B cell (primary cell): ENCODE measurements at places on chromosomes 3 and 15.

GRCh38 chr15:55532944-55533343 is 24.9 kb upstream of the DNAAF4 start:
- no peak for DNase-seq

DNA sequence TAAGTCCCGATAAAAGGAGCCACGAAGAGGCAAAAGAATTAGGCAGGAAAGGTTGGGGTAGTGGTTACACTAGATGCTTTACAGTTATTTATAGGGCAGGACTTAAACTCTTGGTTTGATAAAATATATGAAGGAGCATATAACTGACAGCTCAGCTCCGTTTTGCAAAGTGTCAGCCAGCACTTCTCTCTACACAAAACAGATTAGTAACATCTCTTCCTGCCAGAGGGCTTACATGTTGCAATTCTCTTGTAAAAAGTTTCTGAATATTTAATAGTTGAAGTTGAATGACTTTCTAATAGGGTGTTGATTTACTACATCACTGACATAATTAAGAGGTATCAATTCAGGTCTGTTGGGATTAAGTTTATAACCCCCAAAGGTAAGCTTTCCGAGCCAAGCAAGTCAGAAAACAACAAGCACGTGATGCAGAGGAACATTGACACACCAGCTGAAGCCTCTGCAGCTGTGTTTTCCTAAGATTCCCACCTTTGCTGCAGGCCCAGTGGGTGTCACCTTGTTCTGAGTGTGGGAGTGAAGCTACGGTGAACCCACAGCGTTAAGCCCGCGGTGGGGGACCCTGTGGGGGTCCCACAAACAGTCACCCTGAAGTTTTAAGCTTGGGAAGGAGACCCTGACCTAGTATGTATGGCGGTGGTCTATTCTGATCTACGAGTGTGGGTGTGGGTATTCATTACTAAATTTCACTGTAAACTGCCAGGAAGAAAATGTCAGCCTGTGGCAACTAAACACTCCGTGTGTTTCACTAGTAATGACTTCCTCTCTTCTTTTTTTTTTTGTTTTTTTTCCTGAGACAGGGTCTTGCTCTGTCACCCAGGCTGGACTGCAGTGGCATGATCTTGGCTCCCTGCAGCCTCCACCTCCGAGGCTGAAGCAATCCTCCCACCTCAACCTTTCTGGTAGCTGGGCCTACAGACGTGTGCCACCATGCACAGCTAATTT is 22.0 kb upstream of the ATP13A3 start:
- no peak for DNase-seq

- no peak for DNase-seq
These were observed 33.1 kb downstream of the CP start for GRCh38 chr3:149188494-149188893.

DNA sequence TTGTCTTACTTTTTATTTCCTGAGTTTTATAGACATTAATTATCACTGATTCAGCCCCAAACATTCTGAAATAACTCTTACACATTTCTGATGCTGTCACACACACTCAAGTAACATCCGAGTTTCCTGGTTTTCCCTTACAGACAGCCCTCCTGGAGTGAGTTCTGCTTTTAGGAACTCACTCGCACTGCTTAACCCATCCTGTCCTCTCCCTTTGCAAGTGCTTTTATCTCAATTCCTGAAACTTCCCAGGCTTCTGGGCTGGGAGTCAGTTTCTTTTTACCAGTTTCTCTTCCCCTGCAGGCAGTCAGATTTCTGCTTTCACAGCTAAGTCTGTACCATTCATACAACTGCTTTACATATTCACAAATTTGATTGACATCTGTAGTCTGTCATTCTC is 15.6 kb upstream of the SH3GL3 start:
- no peak for DNase-seq

- no peak for DNase-seq
These were observed 156.3 kb upstream of the TMEM108 start for GRCh38 chr3:132881756-132882409.

DNA sequence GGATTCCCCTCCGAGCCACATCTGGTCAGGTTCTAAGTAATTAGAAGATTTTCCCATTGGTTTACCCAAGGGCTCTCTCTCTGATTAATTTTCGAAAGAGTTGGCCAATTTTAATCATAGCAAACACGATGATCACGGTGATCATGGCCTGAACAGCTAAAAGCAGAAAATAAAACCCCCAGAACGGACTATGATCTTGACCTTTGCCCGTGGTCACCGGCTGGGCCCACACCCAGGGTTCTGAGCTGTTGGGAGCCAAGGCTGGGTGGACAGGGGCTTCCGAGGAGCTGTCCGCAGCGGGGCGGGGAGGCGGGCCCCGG is 2.6 kb downstream of the GP5 start:
- DNase-seq: no peak

- DNase-seq: no peak
These were observed 3.9 kb upstream of the GRAMD2A start for GRCh38 chr15:72201391-72201921.

DNA sequence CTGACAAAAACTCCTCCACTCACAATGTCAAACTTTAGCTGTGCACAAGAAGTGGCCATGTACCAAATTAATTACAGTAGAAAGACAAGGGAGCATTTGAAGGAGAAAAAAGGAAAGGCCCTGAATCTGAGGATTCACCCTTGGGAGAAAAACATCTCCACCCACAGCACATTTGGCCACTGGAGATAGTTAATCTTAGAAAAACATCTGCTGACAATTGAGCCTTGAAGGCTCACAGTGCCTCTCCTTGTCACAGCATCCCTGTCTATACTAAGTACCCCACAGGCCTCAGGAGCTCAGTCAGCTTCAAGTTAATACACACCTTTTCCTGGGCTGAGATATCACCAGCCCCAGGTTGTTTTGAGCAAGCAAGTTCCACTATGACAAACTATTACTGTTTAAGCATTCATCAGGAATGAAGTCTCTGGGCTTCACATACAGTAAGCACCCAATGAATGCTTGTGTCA is 78.1 kb upstream of the SETMAR start:
- no peak for DNase-seq

DNA sequence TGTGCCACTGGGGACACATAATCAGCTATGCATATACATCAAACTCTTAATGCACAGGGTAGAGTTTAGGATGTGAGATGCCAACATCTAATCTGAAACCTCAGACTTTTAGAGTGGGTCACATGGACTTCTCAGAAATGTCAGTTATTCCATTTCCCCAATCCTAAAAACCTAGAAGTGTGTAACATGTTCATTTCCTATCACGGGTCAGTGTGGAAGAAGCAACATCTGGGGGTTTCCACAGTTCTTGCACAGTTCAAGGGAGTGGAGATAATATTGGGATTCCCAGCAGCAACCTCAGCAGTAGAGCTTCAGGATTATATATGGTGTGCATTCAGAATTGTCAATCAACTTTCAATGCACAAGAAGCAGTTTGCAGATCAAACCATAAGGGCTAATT is 44.4 kb upstream of the SPRED1 start:
- no peak for DNase-seq

- no peak for DNase-seq
These were observed 241.4 kb downstream of the EDEM1 start for GRCh38 chr3:5428607-5429516.

- no peak for DNase-seq
These were observed 57.6 kb downstream of the FNDC3B start for GRCh38 chr3:172096881-172097420.

DNA sequence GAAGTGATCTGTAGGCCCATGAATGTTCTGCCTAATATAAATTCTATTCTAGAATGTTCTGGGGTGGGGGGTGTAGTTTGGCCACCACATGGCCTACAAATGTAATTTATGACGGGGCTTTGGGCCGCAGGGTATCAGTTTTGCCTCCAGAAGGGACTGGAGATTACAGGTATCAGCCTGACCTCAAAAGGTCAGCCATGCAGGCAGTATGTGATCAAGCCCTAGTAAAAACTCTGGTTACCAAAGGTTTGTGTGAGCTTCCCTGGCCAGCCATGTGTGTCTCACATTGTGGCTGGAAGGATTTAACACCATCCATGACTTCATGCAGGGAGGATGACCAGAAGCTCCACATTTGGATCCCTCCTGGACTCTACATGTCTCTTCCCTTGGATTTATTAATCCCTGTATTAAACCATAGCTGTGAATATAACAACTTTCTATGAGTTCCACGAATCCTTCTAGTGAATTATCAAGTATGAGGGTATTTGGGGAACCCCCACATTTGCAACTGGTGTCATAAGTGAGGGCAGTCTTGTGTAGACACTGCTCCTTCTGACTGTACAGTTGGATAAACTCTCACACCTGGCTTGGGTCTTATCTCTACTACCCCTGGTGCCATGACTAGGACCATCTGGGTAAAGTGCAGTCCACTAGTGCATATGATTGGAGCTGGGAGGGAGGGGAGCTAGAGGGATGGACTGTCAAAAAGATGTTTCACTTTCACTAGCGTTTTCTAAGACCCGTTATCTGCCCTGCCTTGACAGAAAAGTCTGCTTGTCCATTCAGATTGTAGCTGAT is 50.0 kb upstream of the RFX7 start:
- DNase-seq: no peak

DNA sequence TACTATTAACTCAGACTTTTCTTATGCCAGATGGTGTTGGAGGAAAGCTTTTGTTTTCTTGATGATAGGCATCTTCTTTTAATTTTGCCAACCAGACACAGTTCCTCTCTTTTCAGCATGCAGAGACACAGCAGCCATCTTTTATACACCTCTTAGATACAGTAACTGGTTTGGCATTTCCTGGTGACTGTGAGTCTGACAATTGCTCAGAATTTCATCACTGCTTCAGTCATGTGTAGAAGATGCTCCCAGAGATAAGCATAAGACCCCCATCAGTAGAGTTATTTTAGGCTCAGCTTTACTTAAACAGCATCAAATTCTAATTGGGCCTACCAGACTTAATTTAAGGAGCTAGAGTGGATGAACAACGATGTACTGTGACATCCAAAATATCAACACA is 779.0 kb downstream of the SQOR start:
- DNase-seq: no peak

- no peak for DNase-seq
These were observed 51.0 kb upstream of the TJP1 start for GRCh38 chr15:29873264-29873663.

DNA sequence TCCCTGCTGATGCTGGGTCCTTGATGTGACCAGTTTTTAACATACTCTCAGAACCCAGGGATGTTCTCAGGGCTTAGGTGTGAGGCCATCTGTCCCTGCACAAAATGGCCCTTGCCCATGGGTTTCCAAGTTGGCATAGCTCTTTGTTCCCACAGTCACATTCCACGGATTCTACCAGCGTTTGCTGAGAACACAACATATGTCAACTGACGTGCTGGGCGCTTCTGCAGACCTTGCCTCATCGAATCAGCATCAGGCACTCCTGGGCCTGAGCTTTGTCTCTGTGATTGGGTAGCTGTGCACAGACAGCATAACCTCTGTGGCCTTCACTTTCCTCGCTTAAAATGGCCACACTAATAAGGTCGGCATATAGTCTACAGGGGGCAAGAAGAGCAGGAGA is 69.0 kb downstream of the MGLL start:
- DNase-seq: no peak

GRCh38 chr15:85504749-85505676 is 124.6 kb downstream of the AKAP13 start:
- DNase-seq: peak; percentile 71

GRCh38 chr3:122395582-122395981 is 11.6 kb downstream of the FAM162A start:
- no peak for DNase-seq

DNA sequence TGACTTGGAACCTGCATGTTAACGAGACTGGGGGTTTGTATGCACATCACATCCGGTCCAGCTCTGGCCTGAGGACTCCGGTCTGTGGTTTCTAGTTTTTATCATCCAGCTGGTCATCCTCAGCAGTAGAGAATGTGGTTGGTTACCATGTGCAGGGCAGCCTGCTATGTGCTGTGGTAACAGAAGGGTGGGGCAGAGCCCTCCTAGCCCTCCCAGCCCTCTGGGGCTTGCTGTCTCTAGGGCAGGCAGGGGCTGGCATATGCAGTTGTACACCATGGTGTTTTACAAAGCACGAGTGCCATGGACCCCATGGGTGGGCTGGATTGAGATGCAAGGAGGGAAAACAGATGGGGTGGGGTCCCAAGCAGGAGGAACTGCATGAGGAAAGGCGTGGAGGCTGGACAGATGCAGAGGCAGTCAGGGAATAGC is 70.2 kb downstream of the APBA2 start:
- DNase-seq: no peak

- DNase-seq: peak; percentile 72
These were observed 33.3 kb downstream of the NR2C2 start for GRCh38 chr3:14980689-14981088.

DNA sequence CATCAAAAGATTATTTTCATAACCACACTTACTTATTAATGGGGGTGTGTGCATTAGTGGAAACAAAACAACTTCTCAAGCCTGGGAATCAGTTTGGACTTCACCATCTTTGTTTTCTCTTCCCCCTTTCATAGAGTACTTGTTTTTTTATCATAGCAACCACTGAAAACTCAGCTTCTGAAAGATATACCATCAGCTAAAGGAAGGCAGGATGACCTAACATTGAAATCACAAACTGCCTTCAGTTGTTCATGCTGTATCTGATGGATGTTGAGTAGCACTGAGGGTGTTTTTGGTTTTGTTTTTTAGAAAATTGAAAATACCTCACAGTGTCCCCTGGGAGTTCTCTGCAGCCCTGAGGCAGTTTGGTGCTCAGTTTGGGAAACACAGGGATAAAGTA is 46.5 kb downstream of the NEK10 start:
- DNase-seq: no peak

- no peak for DNase-seq
These were observed 14.0 kb downstream of the CAPN3 start for GRCh38 chr15:42373274-42373673.

DNA sequence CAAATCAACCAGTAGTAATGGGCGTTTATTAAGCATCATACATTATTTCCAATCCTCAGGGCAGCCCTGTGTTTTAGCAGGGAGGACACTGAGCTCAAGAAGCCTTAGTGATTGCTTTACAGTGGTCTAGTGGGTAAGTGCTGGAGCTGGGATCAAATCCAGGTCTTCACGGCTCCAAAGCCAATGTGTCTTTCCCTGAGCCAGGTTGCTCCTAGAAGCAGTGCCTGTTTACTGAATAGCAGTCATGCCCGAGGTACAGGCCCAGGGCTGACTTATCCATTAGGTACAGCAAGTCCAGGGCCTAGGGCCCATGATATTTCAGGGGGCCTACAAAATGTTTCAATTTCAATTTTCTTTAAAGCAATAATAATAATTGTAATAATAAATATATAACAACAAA is 9.6 kb upstream of the SMAD6 start:
- DNase-seq: no peak

GRCh38 chr3:16239086-16239770 is 25.5 kb downstream of the DPH3 start:
- no peak for DNase-seq

DNA sequence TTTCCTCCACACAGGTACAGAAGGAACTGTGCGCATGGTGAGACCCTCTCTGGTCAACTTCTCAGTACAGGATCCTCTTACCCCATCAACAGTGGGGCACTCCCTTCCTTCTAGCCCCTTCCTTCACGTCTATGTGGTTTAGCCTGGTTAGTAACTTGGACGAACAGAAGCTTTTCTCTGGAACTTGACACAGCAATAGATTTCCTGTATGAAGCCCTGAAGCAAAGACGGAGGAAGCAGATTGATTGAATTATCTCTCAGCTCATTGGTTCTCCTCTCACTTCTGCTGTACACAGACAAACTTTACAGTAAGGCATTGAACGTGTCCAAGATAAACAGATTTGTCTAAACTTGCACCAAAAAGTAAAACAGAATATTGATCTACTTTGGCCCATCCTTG is at the start of gene CD200R1:
CD200R1 (minus strand) TSS at position 210 of the 400 bp plus-strand sequence. CDS start 246 bp downstream, outside the sequence.
- DNase-seq: peak; percentile 37

GRCh38 chr3:63863150-63864007 is at the start of the genes ATXN7 and THOC7:
ATXN7 (plus strand) TSS chr3:63863867; CDS start chr3:63912599, 48,732 bp downstream.
THOC7 (minus strand) TSS chr3:63863805; CDS start chr3:63863790, 15 bp downstream.
- peak; percentile 87 for DNase-seq

GRCh38 chr3:17357035-17357710 is 385.3 kb downstream of the TBC1D5 start:
- no peak for DNase-seq
